NCI-H1930 (cell line): ENCODE measurements at places on chromosomes 1 and 21.

- no peak for DNase-seq
Measured at GRCh38 chr1:201401700-201402099, 2.6 kb upstream of the LAD1 start.

- no peak for DNase-seq
Measured at GRCh38 chr1:54124472-54124871, 28.3 kb downstream of the CDCP2 start.

DNA sequence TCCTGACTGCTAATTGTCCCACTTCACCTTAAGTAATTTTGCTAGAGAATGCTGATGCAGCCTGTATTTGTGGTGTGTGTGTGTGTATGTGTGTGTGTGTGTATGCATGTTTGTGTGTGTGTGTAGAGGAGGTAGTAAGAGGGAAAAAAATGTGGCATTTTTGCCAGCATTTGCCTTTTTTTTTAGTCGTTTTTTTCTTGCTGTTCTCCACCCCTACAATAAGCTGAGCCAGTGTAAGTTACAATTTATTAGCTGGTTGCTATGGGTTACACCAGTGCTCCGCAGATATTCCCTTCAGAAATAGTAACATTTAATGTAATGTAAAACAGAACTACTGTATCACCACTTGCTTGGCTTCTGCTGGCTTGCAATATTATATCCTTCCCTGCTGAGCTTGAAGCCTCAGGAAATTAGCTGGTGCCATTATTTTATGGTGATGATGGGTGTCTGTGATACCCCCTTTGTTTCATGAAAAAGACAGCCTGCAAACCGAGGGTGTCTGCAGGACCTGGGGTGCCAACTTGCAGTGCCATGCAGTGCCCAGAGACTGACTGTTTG lies 23.4 kb upstream of the IGSF3 start:
- no peak for DNase-seq

DNA sequence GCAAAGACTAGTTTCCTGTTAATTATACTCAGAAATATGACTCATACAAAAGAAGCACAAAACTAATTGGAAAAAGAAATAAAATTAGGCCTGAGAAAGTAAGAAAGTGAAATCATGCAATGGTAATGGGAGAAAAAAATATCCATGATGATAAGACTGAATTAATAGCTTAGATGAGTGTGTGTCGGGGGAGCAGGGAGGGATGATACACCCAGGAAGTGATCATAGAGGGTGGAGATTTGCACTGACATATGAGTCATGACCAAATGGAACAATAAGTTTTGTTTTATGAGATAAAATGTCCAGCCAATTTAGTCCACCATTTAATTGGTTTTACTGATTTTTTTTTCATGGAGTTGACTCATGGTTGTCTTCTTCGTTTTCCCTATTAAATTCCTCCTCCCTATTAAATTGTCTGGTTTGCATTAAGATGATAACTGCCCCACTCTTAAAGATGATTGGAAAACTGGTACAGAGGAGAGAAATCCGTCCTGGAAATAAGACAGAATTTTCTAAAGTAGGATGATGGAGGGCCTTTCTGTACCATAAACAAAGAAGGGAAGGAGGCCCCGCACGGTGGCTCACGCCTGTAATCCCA lies 111.7 kb upstream of the KCNJ6 start:
- no peak for DNase-seq
